ENCODE measurements at places on chromosomes 3 and 15.

DNA sequence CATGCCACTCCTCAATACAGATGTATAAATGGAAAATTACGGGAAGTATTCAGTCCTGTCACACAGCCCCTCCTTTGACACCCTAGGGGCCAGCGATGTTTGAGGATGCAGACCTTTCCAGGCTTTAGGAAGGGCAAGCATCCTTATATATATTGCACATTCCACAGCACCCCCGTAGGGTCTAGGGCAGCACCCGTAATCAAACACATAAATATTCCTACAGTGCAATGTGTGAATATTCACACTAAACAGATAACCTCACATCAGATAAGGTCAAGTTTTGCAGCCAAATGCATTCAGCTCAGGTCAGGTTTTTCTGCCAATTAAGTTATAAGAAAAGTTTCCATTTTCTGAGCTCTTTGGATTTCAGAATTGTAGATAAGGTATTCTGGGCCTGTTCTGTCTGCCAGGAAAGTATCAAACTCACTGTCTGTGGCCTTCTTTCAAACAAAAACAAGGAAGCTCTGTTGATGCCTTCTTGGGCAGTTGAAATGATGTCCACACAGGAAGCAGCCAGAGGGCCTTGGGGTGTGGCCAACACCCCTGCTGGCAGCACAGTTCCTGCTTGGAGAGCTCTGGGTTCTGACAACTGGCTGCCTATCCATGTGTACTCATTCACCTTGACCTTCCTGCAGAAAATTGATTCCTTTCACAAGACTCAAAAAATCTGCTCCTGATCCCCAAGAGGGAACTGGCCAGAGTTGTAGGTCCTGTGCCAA is 427.0 kb downstream of the NTRK3 start:
- DNase-seq, result no peak

DNA sequence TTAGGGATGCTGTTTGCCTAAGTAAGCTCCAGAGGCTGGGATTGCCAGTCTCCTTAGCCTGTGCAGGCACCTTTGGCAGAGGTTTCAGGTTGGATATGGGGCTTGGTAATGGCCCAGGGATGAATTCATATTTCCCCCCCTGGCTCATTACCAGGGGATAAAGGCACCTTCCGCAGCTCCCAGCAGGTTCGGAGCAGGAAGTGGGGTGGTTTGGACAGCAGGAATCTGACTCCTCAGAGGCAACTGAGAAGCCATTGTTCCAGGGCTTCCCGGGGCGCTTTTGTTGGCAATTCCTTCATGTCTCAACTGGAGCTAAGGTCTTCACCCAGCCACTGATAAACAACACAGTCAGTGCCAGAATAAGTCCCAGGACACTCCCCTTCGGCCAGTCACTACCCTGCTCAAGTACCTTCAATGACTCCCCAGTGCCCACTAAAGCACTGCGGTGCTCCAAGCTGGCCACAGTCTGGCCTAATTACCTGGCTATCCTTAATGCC is 85.3 kb upstream of the SLC6A6 start:
- DNase-seq, result no peak

GRCh38 chr3:152192050-152192449 is 76.7 kb upstream of the MBNL1 start:
- DNase-seq, result no peak

GRCh38 chr3:126313166-126313565 is 44.0 kb downstream of the KLF15 start:
- no peak for DNase-seq

- DNase-seq, result no peak
Measured at GRCh38 chr3:151283907-151284461, 5.6 kb upstream of the P2RY14 start.

GRCh38 chr3:140610544-140610943 is 67.3 kb upstream of the TRIM42 start:
- DNase-seq, result no peak

- DNase-seq, result no peak
Measured at GRCh38 chr3:36302158-36302509, 78.2 kb upstream of the STAC start.

DNA sequence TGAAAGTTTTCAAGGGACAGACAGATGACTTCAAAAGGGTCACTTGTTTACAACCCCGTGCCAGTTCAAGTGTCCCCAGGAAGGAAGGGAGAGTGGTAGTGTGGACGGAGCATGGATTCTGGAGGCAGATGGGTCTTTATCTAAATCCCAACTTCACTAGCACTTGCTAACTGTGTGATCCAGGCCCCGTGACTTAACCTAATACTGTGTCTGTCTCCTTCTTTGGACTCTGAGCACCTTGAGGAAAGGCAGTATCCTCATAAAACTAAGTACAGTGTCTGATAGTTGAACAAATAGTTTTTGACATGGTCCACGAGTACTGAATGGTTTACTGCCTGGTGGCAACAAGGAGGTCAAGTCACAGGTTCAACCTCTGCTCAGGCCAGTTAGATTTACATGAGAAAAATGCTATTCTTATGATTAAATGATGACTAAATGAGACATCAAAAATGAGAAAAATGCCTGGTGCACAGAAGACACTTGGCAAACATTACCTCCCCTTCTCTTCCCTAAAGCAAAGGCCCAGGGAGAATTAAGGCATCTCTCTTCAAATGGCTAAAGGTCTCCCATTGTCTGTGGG is 48.9 kb downstream of the ABCC5 start:
- DNase-seq, result no peak

DNA sequence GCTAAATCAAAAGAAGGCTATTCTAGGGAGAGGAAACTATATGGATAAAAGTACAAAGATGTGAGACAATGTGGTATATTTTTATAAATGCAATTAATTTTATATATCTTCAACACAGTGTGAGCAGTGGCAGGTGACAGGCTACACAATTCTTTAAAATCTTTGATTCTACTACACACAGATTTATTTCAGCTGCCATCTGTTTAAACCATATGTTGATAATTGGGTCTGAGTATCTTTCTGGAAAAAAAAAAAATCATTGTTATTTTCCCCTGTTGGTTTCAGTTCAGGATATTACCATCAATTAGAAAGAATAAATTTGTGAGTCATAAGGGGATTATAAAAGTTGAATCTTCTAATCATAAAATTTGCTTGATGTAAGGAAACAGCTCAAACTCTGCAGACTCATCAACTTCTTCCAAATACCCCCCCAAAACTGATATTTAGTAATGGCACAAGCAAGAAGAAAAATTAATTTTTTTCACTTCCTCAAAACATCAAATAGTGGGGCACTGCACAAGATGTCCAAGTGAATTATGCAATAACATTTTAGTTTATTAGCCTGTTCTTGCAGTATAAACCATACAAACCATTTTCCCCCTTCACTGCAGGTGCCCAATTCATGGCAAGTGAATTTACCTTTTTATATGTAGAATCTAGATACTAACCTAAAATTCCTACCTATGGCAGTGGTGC is 12.0 kb downstream of the PIERCE2 start:
- no peak for DNase-seq

DNA sequence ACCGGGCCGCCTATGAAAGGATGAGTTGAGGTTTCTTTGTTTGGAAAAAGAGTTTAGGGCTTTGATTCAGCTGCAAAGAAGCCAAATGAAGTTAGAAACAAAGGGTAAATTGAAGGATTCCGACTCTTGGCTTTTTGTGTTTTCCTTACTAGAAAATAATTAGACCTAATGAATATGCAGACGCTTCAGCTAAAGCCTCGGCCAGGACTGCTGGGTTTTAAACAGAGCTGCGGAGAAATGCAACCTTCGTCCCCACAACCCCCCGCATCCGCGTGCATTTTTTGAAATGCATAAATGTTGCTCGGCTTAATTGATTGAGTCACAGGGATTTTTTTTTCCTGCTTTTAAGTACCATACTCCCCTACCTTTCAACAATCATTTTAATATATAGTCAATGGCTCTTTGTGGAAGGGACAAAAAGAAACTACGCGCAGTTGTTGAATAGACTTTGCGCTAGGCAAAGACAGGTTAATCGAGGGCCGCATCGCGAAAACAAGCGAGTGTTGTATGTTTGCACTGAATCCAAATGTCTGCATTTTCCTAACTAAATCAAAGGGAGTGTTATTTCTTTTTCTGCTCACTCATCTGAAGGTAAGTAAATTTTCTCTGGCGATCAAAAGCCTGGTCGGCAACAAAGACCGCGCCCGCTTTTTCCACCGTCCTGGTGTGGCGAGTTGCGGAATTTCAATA is 1.3 kb upstream of the ZIC4 start:
- DNase-seq, result no peak

DNA sequence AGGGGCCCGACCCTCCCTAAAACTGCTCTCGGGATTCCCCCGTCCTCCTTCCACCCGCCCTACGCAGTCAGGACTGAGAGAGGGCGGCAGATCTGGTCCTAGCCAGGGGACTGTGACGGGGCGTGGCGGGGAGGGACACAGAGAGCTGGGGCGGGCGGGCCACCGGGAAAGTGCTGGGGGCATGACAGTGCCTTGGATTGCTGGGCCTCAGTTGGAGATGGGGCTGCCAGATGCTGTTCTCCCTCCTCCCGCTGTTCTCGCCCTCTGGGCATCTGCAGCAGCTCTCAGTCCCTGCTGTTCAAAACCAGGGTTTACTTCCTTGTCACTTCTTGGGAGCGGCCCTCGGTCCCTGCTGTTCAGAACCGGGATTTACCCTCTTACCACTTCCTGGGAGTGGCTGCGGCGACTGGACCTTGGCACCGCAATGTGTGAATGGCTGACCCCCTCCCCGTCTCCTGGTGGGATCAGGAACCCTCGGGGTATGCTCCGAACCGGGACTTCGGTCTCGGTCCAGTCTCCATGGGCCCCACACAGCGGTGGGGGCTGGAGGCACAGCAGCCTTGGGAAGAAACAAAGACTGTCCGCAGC is 1.8 kb upstream of the RPP25 start:
- DNase-seq, result no peak

DNA sequence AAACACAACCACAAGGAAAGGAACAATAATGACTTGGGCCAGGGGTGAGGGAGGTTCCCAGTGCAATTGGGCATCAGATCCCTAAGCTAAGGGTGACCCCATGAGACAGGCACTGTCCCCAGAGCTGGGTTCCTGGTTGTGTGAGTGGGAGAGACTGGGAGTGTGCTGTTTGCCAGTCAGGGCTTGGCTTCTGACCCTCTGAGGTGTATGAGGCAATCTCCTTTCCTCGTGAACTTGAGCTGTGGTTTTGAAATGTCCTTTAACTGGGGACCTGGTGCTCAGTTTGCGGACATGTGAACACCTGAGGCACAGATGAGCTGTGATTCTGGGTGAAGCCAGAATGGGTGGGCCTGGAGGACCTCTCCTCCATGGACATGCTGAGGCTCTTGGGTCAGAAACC is 58.5 kb upstream of the PLXNA1 start:
- DNase-seq, result no peak

- DNase-seq, result no peak
Measured at GRCh38 chr15:92839696-92840095, 60.4 kb upstream of the CHD2 start.

GRCh38 chr3:147397155-147397874 is 9.0 kb downstream of the ZIC4 start:
- no peak for DNase-seq

DNA sequence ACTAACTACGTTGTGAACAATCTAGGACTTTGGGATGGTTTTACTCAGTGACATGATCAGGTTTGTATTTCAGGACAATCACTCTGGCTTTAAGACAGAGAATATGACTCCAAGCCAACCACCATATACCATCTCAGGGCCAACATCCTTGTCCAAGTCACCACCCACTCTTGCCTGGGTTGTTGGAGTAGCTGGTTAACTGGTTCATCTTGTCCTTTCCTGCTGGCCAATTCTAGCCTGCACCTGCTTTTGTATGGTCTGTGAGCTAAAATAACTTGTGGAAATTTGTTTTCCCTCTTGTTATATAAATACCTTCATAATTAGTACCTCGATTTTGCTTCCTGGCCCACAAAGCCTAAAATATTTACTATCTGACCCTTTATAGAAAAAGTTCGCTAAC is 306.8 kb upstream of the STT3B start:
- no peak for DNase-seq

GRCh38 chr3:97189835-97190234 is 375.4 kb downstream of the EPHA6 start:
- no peak for DNase-seq

- no peak for DNase-seq
Measured at GRCh38 chr3:169618894-169619792, 44.4 kb downstream of the MECOM start.

DNA sequence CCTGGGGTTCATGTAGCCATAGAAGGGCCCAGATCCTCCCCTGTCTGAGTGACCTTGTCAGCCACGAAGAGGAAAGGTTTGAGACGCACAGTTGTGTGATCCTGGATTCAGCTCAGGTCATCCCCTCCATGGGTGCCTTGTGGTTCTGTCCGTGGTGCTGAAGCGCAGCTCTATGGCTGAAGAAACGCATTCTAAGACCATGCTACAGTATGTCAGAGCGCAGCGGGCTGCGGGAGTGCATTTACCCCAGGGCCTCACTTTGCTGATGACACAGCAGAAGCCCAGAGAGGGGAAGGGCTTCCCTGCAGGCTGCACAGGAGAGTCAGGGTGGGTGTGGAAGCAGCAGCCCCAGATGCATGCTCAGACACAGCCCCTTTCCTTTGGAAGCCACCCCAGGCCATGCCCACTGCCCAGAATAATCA is 68.8 kb upstream of the IQSEC1 start:
- DNase-seq, result no peak

GRCh38 chr3:184656458-184656828 is 55.4 kb downstream of the MAGEF1 start:
- DNase-seq, result no peak

GRCh38 chr3:178384321-178385230 is 151.7 kb upstream of the KCNMB2 start:
- DNase-seq, result no peak

GRCh38 chr15:68507447-68507846 is 71.3 kb upstream of the CORO2B start:
- DNase-seq, result no peak

- DNase-seq, result no peak
Measured at GRCh38 chr15:68542771-68543164, 36.0 kb upstream of the CORO2B start.

- no peak for DNase-seq
Measured at GRCh38 chr3:170054204-170054603, 16.4 kb downstream of the GPR160 start.

GRCh38 chr3:15899388-15899787 is 101.6 kb upstream of the ANKRD28 start:
- DNase-seq, result no peak

- no peak for DNase-seq
Measured at GRCh38 chr3:47664519-47664918, 85.9 kb upstream of the CSPG5 start.

DNA sequence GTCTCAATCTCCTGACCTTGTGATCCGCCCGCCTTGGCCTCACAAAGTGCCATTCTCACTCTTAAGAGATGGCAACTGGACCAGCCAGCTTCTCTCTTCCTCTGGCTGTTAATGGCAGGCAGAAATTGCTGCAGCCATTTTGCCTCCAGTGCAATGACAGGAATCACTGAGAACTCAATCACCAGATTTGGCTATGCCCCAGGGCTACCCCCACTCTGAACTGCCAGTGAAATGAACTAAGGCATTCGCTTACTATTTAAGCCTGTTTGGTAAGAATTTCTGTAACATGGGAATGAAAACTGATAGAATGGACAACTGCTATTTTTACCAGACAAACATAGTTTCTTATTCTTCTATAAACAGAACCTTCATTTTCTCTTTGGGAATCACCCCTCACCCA is 24.5 kb downstream of the FOXP1 start:
- DNase-seq, result no peak

- DNase-seq, result no peak
Measured at GRCh38 chr3:30347679-30348216, 258.7 kb upstream of the TGFBR2 start.
